Omental fat pad (tissue), 4 donors: ENCODE measurements at places on chromosomes 6 and 20. TPM values are rescaled to one million over a fixed set of nuclear protein-coding genes. Genes with fewer than 3 reads are reported as not detected.

DNA sequence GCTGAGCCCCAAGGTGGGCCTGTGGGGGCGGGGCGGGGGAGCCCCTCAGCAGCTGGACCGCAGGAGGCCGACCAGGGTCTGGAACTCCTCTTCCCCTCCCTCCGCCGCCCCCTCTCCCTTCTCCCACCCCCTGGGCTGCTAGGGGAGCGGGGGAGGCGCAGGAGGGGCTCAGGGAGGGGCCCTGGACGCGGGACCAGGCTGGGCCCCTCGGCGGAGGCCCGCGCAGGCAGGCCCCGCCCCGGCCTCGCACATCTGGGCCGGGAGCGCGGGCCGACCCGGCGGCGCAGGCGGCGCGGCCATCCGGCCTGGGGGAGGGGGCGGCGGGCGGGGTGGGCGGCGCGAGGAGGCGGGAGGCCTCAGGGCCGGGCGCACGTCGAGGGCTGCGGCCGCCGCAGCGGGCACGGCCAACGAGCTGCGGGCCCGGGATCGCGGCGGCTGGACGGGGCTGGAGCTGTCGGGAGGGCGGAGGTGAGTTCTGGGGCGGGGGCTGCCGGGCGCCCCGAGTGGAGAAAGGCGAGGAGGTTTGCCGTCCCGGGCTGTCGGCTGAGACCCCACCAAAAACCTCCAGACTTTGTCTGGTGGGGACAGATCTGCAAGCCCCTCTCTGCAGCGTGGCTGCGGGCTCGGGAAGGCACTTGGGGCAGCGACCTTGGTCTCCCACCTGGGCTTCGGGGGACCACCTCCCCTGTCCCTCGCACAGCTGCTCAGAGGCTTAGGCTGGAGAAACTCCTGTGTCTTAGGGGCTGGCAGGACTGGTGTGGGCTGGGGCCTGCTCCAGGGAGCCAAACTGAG lies at the start of gene HSPA12B:
Gene HSPA12B (plus strand): TSS at position 359 of the 792 bp plus-strand sequence. CDS start 5,990 bp downstream, outside the sequence.
- no peak for DNase-seq

DNA sequence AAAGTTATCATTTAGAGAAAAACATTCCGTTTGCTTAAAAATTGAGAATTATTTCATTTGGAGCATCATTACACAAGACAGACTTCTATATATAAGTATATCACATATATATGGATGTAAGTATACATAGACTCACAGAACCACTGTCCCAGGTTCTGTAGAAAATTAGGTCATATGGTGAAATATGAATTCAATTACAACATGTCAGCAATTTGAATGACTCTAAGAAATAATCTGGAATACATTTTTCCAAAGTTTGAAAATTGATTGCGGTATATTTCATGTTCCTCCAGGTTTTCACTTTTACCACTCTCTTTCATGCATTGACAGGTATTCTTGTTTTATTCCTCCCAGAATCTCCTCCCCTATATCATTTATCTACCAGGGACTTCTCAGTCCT lies 892.3 kb downstream of the PHF3 start:
- no peak for DNase-seq

DNA sequence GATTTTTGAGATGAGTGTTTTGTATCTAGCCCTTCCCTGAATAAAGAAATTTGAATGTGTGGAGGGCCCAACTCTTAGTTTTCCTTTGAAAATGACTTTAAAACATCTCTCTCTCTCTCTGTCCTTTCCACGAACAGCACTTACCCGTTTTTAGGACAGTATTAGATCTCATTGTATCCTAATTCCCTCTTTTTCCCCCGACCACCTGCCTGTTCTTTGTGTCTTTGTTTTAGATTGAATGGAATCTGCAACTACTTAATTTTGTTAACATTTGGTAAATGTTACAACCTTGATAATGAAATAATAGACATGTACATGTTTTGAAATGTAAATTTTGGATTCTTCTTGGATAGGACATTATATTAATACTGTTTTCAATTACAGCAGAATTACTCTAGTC lies 3.1 kb downstream of the DSP start:
- DNase-seq = no peak

- DNase-seq = no peak
Measured at GRCh38 chr6:6858533-6858982, 249.2 kb upstream of the RREB1 start.

DNA sequence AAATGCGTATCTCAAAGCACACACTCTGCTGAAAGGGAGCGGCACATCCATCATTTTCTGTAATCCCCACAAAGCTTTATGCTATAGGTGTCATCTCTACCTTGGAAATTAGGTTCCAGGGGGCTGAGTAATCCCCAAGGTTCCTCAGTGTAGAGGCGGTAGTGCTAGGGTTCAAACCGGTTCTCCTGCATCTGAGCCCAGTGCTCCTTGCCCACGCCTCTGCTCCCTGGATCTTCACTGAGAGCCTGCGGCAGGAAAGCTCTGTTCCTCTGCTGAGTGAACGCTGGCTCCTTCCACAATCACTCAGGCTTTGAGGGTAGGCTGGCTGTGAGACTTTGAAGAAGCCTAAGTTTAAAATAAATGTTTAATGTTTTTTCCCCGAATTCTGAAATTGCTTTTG lies 24.9 kb downstream of the SLC22A23 start:
- DNase-seq = no peak

- no peak for DNase-seq
Measured at GRCh38 chr6:112202639-112203341, 51.6 kb downstream of the LAMA4 start.

GRCh38 chr6:63856271-63856670 lies 220.7 kb downstream of the PHF3 start:
- DNase-seq = no peak

- no peak for DNase-seq
Measured at GRCh38 chr6:169539176-169539897, 162.5 kb downstream of the WDR27 start.

GRCh38 chr20:59733351-59733750 lies 129.0 kb downstream of the PHACTR3 start:
- no peak for DNase-seq

GRCh38 chr6:127120023-127120786 lies 1.7 kb downstream of the RSPO3 start:
- DNase-seq = no peak

Gene ENPP5
- 2.0 TPM for total RNA-seq

Gene UBE3D
- total RNA-seq = 6.9 TPM

- no peak for DNase-seq
Measured at GRCh38 chr6:13239530-13240455, 88.5 kb downstream of the TBC1D7 start.

Gene NRN1
- total RNA-seq = 7.2 TPM

Gene GINM1
- 60.6 TPM for total RNA-seq

DNA sequence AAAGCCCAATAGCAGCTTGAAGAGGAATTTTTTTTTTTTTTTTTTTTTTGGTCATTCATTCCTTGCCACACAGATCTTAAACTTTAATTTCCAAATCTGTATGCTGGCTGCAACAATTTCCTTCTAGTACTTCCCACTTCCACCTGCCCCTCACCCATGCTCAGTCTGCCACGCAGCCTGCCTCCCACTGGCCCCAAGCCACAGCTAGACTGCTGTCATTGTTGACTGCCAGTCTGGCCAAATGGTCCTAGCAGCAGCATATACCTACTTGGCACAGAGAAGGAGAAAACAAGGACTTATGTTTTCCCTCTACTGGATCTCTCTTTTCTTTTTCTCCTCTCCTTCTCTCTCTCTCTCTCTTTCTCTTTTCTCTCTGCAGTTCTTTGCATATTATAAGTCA lies 118.3 kb upstream of the HEY2 start:
- no peak for DNase-seq

GRCh38 chr6:71012866-71013469 lies 56.1 kb upstream of the B3GAT2 start:
- DNase-seq = no peak

- no peak for DNase-seq
Measured at GRCh38 chr20:52748285-52748932, 223.7 kb upstream of the TSHZ2 start.

GRCh38 chr20:46324379-46324778 lies 16.1 kb upstream of the CDH22 start:
- DNase-seq = no peak
